ENCODE measurements at places on chromosomes 7 and 10.

GRCh38 chr7:3294432-3295100 lies 6.5 kb upstream of the SDK1 start:
- DNase-seq: no peak

DNA sequence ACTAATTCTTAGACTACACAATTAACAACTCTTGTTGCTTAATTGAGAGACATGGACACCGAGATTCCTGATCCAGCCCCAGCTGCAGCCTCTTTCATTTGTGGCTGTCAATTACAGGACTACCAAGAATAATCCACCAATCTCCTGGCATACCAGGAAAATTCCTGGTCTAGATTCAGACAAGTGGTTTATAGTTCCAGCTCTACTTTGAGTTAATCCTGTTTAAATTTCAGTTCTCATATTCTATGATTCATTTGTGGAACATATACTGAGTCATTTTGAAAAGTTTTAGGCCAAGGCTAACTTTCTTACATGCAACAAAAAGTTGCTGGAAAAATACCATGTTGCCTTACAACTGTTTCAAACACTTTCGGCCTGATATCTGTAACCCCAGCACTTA lies 253.5 kb downstream of the MAGI2 start:
- no peak for DNase-seq

DNA sequence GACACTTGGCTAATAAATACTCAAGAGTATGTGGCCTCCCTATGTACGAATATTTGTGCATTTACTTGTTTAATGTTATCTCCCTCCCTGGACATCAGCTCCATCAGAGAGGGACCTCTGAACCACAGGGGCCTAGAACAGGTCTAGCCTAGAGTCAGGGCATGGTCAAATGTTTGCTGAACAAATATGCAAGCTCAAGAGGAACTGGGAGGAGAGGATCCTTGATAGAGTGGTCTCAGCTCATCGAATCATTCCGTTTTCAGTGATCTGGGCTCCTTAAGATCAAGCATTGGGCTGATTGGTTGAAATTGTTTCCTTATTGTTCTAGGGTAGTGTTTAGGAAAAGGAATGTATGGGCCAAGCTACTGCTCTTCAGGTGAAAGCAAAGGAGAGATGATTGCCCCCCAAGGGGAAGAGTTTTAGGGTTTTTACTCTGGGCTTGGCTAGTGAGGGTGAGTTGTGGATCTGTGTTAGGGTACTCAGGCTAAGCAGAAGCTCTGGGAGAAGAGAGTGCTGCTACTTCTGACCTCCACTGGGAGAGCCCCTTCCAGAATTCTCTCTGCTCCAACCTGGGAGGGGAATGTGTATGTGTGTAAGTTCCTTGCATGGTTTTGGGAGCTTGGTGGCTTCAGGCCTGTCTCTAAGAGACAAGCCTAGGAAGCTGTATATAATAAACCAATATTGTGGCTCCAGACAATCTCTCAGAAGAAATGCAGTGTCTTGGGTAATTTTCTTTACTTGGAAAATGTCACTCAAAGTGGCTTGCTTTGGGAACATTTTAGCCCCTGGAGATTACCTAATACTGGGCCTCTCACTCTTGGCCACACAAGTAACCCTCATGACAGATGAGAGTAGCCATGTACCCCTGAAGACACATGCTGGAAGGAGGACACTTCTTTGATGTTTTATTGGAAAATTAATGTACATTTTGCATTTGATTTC lies 110.0 kb downstream of the EMX2 start:
- DNase-seq: no peak

DNA sequence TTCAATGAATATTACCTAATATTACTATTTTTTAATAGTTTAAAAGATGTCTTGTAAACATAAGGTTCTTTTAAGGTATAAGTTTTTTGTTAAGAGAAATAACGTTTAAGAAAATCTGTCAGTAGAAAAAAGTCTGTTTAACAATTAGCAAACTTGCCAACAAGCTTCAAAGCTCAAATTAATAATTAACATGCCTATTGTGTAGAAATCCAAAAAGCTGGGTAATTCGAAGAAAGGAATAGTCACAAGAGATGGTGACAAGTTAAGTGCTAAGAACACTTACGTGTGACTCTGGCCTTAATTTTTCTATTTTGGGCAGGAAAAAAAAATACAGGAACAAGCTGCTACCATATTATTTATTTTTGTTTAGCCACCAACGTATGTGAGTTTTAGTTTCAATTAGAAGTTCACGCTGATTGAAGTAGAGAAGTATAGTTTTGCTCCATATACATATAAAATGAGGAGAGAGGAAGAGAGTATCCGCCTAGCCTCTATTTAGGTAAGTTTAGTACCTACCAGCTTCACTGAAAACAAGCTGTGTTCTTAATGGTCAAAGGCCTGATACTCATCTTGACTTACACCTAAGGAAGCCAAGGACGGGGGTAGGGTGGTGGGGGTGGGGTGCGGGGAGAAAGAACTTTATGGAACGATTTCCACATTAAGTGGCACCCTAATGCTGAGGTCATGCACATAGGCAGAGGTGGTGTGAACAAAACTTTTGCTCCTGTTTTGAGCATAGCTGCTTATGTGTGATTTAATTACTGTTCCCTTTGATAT lies 43.4 kb upstream of the AGBL3 start:
- no peak for DNase-seq

DNA sequence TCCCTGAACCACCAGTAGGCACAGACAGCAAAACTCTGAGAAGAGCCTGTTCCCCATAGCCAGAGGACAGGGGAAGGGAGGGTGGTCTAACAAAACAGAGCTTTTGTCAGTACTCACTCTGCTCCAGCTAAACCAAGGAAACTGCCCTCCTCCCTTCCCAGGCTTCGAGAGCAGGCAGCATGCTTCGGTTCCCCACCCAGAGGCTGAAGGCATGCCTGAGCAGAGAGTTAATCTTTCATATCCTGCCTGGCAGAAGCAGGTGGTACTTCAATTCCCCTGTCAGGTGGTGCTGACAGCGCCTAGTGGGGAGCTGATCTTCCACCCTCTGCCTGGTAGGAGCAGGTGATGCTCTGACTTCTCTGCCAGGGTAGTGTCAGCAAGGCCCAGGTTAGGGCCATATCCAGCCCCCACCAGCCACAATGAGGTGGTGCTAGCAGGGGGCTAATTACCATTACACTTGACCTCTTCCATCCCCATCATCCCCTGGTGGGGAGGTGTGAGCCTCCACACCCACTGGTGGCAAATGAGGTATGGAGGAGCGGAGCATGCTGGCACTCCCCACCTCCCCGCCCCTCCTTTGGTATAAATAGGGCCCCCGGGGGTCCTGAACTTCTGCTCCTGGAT lies 35.1 kb downstream of the SDK1 start:
- no peak for DNase-seq

DNA sequence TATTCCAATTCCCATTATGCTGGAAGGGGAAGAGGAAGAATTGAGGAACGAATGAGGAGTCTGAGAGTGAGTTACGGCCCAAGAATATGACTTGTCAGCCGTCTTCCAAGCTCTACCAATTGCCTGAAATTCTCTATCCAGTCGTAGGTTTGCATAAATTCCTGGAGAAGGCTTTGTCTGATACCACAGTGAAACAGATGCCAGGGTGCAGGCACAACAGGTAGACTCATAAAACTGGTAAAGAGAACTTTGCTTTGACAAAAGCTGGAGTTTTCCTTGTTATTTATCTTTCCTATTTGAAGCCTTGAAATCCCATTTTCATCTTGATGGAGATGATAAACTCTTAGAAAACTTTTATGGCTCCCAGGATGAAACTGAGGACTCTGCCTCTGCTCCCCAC lies 251.2 kb downstream of the KCNMA1 start:
- DNase-seq: no peak

- no peak for DNase-seq
Observed at GRCh38 chr7:19117091-19117869, at the start of gene TWIST1. Gene TWIST1 (minus strand): TSS chr7:19117636. CDS start chr7:19117321, 315 bp downstream.

DNA sequence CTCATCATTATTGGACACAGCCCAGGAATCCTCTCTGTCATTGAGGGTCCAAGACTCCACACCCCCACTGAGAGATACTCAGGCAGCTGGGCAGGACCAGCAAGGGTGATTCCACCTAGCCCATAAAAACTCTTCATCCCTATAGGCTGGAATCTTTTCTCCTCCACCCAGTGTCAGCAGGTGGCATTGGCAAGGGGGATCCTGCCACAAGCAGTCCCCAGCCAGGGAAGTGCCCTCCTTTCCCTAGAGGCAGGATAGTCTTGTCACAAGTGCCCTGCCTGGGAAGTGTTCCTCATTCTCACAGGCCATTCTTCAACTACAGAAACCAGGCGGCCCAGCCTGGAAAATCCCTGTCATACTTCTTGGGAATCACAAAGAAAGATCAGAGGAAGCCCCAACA lies 533.6 kb downstream of the GRID1 start:
- DNase-seq: no peak

DNA sequence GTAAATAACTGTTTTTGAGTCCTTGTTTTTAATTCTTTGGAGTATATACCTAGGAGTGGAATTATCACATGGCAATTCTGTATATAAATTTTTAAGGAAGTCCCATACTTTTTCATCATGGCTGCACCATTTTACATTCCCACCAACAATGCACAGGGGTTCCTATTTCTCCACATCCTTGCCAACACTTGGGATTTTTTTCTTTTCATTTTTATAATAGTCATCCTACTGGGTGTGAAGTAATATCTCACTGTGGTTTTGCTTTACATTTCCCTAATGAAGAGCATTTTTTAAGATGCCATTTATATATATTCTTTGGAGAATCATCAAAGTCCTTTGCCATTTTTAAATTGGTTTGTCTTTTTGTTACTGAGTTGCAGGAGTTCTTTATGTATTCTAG lies 89.7 kb downstream of the ARID5B start:
- no peak for DNase-seq

GRCh38 chr7:55366461-55367070 lies 1.4 kb downstream of the LANCL2 start:
- no peak for DNase-seq

DNA sequence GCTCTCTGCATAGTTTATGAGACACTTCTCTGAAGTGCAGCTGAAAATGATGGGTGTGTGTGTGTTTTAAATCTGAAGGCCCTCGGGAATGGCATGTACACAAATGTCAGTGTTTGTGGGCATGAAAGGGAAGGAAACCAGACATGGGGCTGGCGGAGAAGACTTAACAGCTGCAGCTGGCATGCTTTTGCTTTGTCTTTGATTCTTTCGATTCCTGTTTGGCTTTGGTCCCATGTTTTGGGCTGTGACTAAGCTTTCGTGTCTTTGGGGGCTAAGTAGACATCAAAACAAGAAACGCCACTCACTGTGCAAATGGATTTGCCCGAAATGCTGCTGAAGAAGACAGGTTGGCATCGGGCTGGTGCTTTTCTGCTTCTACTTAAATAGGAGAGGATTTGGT lies 179.3 kb downstream of the PFKFB3 start:
- DNase-seq: no peak

- DNase-seq: no peak
Observed at GRCh38 chr7:6623589-6624245, 8.3 kb downstream of the ZNF853 start.

DNA sequence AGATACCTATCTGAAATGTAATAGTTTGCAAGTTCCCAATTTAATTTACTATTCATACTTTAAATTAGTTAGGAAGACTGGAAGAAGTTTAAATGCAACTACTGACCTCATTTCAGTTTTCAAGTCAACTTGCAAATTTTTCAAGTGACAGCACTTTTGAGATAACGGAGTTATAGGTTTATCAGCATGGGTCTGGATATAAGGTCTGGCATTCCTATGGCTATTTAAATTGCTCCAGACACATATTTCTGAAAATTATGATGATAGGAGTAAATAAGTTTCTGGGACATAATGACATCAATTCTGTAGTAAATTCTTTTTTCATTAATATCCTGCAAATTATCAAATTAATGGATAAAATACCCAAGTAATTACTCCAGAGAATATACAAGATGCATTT lies 251.9 kb downstream of the PRKG1 start:
- DNase-seq: no peak

DNA sequence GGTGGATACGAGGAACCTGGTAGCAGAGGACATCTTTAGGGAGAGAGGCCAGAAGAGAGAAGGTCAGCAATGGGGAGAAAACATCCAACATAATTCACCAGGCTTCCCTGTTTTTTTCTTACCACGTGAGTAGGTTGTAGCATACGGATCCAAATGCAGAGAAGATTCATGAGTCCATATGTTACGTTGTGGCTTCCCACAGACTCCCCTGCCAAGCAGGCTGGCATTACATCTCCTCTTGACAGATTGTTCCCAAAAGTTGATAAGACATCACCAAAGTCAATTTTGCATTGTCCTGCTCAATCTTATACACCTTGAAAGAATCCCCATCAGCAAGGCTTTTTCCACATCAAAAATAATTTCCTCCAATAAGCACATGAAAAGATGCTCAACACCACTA lies 39.7 kb downstream of the DRGX start:
- DNase-seq: no peak

- peak; percentile 94 for DNase-seq
Observed at GRCh38 chr7:30445770-30446169, 32.8 kb downstream of the NOD1 start.

DNA sequence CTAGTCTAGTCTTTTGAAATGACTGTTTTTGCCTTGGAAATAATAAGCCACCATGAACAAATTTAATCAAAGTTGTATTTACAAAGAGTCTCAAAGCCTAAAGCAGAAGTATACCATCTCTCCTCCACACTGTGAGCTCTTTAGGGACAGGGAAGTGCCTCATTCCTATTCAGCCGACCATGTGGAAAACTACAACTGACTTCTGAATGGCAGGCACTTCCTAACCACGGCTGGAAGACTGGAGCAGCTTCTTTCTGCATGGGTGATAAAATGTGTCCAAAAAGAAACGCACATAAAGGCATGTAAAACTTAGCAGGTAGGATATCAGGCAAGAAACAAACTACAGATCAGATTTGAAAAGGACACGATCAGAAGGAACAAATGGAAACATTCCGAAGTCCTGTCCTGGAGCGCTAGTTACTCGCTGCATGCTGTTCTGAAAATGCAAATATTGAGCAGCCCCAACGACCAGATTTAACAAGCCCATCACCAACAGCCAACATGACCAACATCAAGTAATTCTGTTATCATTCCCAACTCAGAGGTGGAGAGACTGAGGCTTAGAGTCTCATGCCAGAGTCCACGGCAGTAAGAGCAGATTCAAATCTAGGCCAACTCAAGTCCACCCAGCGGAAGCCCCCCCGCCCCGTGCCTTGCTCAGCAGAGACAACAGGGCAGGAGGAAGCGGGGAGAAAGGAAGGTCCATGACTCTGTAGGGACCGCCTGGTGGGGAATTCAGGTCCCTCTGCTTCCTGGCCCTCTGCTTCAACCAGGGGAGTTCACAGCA lies 26.5 kb downstream of the CTBP2 start:
- DNase-seq: no peak

- DNase-seq: no peak
Observed at GRCh38 chr7:156652886-156653568, 12.5 kb downstream of the RNF32 start.

- no peak for DNase-seq
Observed at GRCh38 chr10:51002469-51002868, 71.8 kb upstream of the PRKG1 start.

Data from NCI-H2107 (cell line).